Hematopoietic multipotent progenitor cell treated with erythropoietin and hydrocortisone succinate and interleukin-3 and kit ligand, for 6 days (in vitro differentiated cells): ENCODE measurements at places on chromosomes 2 and 18.
A peak's percentile ranks its signal among the peaks of the same experiment; 100 is the strongest.

GRCh38 chr2:237432484-237433092, 18.6 kb upstream of the COL6A3 start:
- no peak for DNase-seq

GRCh38 chr2:113282747-113283533, 4.2 kb upstream of the PAX8 start:
- peak; percentile 39 for DNase-seq

- peak; percentile 50 for DNase-seq
Measured at GRCh38 chr2:101832114-101832513, 134.6 kb downstream of the MAP4K4 start.

- no peak for DNase-seq
Measured at GRCh38 chr2:197327472-197328098, 17.0 kb upstream of the ANKRD44 start.

DNA sequence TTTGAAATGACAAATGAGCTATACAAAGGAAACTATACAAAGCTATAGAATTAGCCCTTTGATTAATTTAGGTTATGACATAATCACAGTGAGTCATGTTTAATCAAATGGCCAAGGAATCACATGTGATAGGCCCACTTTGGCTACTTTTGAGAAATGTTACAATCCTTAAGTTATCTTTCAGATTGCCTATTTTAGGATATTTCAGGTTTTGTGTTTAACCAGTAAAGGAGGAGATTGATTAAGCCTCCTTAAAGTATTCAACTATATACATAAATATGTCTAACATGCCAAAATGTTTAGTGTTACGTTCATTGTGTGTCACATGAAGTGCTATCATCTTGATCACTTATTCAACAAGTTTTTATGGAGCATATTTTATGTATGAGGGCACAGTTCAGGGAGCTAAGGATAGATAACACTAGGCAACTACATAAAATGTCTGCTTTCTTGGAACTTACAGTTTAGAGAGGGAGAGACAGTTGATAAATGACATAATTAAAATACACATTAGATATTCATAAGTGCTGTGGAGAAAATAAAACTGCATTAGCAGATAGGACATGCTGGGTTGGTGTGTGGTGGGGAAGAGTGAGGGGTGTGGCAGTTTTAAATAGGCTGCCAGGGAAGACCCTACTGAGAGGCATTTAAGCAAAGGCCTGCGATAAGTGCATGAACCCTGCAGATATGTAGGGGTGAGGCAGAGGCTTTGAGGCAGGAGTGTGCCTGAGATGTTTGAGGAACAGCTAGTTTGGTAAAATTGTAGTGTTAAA, 77.2 kb downstream of the LTBP1 start:
- peak; percentile 35 for DNase-seq

GRCh38 chr2:30948130-30948529, 140.9 kb upstream of the CAPN13 start:
- no peak for DNase-seq

DNA sequence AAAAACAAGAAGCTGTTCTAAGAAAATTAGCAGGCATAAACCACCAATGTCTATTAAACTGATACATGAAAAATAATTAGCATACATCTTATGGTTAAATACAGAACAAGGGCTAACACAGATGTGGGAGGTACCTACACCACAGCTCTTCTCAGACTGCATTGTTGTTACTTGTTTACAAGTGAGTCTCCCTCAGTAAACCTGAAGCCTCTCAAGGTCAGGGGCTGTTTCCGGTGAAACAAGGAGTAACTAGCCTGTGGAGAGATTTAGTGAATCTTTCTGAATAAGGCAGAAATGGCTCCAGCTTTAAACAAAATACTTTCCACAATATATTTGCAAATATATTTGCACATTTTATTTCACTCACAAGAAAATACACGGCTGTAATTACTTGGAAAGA, 244.0 kb downstream of the FIGN start:
- no peak for DNase-seq

GRCh38 chr2:115161771-115162493, 719.5 kb downstream of the DPP10 start:
- DNase-seq = no peak

- DNase-seq = peak; percentile 8
Measured at GRCh38 chr2:239114616-239115265, 266.9 kb downstream of the TWIST2 start.

GRCh38 chr18:48575301-48575657, 36.4 kb downstream of the CTIF start:
- no peak for DNase-seq

DNA sequence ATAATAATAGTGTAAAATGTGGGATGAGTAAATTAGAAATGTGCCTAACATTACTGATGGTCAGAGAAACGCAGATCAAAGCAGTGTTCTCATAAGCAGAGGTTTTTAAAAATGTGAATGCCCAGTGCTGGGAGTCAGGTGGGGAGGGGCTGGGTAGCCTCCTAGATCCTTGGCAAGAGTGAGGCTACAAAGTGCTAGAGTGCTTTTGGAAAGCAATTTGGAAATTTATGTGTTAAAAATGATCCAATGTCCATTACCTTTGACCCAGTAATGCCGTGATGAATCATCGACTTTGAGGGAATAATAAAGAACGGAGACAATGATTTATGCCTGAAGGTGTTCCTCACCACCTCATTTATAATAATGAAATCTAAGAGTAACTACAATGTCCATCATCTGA, 44.9 kb upstream of the TWIST2 start:
- no peak for DNase-seq

GRCh38 chr2:239601201-239601851, 200.5 kb upstream of the HDAC4 start:
- no peak for DNase-seq

- no peak for DNase-seq
Measured at GRCh38 chr18:22084547-22084946, 84.8 kb upstream of the GATA6 start.

GRCh38 chr2:45330108-45330507, 281.0 kb downstream of the SRBD1 start:
- no peak for DNase-seq

DNA sequence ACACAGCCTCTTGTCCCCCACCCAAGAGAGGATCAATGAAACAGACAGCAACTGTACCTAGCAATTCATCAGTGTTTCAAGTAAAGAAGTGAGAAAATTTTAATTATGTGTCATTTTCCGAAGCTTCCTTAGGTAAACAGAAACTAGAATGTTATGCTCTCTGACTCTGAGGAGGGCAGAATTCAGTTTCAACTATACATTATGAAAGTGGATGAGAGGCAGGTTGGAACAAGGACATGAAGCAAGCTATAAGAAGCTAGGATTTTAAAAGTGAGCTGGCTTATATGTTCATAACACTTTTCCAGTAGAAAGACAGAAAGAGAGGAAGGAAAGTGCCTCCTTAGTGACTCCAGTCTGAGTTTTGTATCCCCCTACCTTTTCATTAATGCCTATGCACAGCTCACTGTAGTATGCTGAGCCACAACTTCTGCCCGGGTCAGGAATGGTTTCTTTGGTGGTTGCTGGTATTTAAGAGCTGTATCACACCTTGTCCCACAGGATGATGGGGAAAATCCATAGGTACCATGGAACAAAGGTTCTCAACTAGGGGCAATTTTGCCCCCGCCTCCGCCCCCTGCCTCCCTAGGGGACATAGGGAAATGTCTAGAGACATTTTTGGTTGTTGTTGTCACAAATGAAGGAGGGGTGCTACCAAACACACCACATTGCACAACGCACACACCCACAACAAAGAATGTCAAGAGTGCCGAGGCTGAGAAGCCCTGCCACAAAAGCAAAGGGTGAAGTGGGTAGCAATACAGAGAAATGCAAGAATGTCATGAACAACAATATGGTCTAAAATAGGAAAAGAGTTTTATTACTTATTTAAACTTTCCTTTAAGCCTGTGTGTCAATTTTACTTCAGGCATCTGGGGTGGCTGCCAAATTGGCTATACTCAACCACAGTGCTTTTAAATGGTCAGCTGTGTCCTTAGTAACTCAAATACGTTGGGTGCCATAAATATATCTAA, 161.0 kb upstream of the ZFP36L2 start:
- DNase-seq = no peak

DNA sequence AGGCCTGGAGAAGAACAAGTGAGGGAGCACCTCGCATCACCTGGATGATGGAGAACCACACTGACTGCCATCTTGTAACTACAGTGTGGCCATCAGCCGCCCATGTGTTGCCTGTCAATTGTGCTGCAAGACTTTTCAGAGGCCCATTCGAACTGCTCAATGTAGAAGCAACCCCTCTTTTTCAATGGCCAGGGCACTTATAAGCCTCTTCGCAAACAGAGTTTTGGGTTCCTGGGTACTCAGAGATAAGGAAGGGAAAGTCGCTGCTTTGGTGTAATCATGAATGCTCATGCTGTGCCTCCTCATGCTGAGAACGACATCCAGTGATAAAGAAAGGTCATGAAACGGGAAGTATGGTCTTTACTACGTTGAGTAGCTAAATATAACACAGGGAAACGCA, 143.9 kb upstream of the SLC39A10 start:
- peak; percentile 93 for DNase-seq

DNA sequence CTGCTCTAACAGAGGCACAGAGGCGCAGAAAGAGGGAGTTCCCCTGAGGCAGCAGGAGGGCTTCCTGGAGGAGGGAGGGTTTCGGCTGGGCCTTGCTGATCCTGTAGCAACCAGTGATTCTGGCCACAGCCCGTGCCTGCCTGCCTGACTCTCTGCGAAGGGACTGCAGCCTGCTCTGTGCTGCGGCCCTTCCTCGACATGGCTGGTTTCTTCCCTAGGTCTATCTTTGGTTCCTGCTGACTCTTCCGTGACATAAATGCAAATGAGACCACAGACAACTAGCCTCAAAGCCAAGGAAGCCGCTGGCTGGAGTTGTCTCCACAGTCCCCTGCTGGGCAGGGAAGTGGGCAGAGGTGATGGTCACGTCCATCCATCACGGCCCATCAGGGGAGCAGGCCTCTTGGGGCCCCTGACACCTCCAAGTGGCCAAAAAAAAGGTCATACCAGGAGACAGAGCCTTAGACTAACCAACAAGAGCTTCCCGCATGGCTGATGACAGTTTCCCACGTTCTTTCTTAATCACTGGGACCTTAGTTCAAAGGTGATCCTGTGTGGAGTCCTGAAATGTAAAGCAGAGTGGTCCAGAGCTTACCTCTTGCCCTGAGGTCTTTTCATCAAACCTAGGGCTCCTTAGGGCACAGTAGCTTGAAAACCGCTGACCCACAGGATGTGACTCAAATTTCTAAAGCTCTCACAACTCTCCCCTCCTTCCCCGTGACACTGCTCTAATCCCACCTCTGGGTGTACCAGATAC, 55.3 kb downstream of the HS1BP3 start:
- DNase-seq = no peak

DNA sequence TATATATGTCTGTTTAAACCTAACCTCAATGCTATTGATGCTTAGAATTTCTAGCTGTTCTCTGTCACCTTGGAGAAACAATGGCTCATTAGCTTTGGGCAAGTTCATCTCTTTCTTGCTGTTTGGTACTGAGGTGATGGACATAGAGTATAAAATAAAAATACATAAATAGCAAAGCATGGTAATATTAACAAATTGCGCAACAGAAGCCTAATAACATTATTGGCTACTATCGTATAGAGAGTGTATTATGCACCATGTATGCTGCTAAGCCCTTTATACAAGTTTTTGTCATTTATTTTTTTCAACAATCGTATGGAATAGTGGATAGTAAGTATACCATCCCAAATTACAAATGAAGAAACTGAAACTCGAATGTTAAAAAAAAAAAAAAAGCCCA, 100.1 kb downstream of the ICOS start:
- no peak for DNase-seq

DNA sequence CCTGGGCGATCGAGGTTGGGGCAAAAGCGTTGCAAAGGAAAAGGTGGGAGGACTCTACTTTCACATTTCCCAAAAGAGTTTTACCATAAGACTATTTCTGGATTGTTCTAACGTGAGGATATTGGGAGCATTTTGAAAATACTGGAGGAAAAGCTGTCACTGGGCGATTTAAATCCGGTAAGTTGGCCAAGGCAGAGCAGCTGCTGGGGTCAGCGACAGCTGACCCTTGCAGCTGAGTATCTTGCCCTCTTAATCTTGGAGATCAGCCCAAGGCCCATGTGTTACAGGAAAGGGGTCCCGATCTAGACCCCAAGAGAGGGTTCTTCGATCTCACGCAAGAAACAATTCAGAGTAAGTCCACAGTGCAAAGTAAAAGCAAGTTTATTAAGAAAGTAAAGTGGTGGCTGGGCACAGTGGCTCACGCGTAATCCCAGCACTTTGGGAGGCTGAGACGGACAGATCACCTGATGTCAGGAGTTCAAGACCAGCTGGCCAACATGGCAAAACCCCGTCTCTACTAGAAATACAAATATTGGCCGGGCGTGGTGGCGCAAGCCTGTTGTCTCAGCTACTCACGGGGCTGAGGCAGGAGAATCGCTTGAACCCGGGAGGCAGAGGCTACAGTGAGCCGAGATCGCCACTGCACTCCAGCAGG, 964 bp upstream of the ST3GAL5 start:
- no peak for DNase-seq

GRCh38 chr2:218166791-218167190, at the start of gene CXCR1:
Gene CXCR1 (minus strand): TSS chr2:218166962. CDS start chr2:218165211, 1,751 bp downstream.
- DNase-seq = peak; percentile 85

- DNase-seq = no peak
Measured at GRCh38 chr2:182559623-182560022, 132.8 kb upstream of the PDE1A start.

- no peak for DNase-seq
Measured at GRCh38 chr2:71575966-71576365, 122.6 kb downstream of the DYSF start.

- DNase-seq = peak; percentile 27
Measured at GRCh38 chr2:158967114-158967730, 1.2 kb upstream of the TANC1 start.

DNA sequence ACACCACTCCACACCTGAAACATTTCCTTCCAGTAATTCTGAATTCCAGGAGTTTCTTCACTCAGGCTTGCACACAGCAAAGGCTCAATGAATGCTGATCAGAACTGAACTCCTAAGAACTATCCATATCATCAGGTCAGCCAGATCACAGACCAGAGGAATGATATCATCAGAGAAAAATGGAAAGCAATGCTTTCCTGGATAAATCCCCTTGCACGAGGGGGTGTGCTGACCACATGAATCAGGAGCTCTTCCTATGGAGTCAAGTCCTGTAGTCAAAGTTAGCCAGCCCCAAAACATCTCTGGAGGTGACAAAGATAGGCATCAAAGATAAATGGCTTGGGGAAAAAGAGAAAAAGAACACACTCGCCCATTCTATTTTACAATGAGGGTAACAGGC, 83.8 kb upstream of the ACVR2A start:
- DNase-seq = no peak

GRCh38 chr18:34122724-34123334, 101.9 kb downstream of the NOL4 start:
- peak; percentile 81 for DNase-seq

DNA sequence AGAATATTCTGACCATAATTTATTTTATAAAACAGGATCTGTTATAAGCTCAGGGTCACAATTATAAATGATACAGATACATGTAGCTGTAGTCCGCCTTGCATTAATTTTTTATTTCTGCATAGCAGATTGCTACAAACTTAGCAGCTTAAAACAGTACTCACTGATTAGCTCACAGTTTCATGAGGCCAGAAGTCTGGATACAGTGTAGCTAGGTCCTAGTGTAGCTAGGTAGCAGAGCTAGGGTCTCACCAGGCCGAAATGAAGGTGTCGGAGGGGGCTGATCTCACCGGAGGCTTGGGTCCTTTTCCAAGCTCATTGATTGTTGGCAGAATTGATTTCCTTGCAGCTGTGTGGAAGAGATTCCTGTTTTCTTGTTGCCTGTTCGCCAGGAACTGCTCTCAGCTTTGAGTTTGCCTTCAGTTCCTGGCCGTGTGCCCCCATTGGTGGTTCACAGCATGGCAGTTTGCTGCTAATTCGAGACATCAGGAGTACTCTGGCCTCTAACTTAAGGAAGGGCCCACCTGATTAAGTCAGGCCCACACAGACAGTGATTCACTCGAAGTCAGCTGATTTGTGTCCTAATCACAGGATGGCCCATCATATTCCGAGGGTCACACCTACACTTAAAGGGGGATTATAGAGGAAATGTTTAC, 18.4 kb downstream of the NAPG start:
- DNase-seq = no peak
